ENCODE measurements at places on chromosomes 1 and 21.

DNA sequence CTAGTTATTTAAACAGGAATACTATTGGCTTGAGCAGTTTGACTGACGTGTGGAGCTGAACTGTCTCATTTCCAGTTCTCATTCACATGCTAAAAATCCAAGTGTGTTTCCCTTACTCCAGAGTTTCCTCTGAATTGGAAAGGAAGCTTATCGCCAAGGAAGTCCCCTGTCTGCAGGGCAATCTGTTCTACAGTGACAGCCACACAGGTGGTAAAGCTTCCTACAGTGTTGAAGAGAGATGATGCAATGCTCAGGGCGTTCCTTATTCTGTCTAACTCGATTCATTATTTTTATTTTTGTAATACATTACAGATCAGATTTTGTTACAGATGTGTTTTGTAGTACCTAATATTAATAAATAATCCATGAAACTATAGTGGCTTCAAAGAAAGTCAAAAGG, 41.3 kb downstream of the ADAMTS5 start:
- no peak for DNase-seq

DNA sequence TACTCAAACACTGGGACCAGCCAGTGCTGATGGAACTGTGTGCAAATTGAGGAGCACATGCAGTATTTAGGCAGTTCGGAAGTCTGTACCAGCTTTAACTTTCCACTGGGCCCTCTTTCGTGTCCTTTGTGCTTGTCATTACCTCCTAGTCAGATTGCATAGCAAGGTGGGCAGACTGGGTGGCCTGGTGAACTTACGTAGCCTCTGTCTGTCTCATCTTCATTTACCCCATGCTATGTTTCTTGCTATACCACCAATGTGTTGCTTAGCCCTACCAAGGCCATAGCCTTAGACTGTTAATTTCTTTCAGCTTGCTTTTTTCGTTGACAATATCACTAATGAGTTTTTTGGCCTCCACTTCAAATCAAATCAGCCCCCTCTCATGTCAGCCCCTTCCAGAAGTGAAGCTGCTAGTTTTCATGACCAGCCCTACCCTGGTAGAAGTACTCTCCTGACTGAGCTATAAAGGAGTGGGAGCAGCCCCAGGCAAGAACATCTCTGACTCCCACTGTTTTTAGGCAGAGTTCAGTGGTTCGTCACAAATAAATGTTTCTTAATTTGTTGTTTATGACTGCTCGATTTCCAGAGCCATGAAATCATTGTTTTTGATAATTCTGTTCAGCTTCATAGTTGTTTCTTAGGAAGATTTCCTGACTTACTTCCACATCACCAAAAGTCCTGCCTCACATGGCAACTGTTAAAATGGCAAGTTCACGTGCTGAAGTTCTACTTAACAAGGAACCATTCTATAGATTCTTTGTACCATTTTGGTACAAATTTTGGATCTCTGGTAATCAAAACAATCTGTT, 19.3 kb downstream of the PRKACB start:
- no peak for DNase-seq

DNA sequence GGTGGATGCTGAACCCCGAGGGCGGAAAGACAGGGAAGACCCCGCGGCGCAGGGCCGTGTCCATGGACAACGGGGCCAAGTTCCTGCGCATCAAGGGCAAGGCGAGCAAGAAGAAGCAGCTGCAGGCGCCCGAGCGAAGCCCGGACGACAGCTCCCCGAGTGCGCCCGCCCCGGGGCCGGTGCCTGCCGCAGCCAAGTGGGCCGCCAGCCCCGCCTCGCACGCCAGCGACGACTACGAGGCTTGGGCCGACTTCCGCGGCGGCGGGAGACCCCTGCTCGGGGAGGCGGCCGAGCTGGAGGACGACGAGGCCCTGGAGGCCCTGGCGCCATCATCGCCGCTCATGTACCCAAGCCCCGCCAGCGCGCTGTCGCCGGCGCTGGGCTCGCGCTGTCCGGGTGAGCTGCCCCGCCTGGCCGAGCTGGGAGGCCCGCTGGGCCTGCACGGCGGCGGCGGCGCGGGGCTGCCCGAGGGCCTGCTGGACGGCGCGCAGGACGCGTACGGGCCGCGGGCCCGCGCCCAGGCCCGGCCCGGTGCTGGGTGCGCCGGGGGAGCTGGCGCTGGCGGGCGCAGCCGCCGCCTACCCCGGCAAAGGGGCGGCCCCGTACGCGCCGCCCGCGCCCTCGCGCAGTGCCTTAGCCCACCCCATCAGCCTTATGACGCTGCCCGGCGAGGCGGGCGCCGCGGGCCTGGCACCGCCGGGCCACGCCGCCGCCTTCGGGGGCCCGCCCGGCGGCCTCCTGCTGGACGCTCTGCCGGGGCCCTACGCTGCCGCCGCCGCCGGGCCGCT, 20.7 kb downstream of the FOXO6 start:
- DNase-seq: no peak

DNA sequence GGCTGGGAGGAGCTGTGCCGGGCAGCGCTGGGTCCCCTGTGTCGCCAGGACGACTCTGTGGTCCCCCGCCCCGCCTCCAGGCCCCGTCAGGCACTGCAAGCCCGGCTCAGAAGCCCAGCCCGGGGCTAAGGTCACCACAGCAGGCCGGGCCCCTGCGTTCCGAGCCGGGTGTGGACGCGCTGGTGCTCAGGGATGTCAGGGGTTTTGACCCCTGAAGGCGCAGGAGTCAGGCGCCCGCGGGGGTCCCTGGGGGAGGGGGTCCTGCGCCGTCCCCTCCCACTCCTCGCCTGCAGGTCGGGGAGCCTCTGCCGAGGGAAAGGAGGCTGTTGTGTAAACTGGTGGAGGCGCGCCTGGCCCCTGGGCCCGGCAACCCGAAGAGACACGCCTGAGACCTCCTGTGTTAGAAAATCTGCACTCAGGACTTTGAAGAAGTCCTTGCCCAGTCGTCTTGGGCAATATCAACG, 23.7 kb upstream of the TMEM54 start:
- peak; percentile 83 for DNase-seq

DNA sequence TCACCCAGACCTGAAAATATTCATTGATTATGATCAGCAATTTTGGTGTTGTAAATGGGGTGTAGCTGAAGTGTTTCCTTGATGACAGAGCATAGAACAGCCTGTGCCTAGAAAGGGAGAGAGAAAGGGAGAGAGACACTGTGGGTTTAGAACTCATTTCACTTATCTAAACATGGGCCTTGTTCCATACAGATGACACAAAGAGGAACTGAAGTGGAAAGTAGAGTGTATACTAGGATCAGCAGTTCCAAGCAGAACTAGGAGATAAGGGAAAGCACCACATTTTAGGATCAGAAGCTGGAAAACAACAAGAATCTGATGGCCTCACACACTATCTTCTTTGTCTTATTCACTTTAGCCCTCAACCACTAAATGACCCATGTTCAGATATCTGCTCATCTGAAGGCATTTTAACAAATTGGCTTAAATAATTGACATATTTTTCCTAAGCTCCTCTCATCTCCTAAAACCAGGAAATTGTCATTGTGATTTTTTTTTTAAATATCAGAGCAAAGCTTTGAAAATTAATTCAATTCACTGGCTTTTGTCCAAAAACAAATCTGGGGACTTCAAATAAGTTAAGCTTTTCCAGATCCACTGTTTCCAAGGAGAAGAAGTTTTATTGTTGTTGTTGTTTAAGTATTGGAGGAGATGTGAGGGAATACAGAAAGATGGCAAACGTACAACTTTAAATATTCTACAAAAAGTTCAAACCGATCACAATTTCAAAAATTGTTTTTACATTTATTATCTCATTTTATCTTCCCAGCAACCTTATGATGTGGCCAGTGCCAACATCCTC, 103.8 kb downstream of the LYPLAL1 start:
- no peak for DNase-seq

- peak; percentile 80 for DNase-seq
Measured at GRCh38 chr1:153677718-153678518, 570 bp upstream of the NPR1 start.

DNA sequence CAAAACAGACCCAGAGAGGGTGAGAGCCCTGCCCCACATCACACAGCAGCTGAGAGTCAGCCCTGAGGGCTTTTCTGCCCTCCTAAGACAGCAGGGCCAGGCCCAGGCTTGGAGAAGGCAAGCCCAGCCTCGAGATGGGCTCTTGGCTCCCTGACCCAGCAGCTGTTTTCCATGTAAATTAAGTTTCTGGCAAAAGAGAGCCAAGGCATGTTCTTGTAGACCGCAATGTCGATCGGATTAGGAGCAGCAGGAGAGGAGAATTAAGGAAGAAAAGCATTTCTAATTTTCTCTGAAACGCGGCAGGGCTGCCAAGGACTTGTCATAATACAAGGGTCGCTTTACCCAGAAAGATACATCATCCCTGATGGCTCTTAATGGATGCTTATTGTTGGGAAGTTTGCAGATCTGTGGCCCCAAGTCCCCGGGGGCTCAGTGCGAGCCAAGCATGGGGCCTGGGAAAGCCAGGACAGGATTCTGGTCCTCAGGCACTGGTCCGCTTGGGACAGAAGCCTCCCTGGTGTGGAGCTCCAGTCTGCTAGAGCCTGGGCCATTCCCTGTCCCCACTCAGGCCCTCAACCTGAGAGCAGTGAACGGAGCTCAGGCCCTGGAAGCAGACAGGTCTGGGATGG, 62.8 kb downstream of the DMRTB1 start:
- DNase-seq: no peak

- no peak for DNase-seq
Measured at GRCh38 chr1:61955261-61955660, 213.0 kb downstream of the PATJ start.

DNA sequence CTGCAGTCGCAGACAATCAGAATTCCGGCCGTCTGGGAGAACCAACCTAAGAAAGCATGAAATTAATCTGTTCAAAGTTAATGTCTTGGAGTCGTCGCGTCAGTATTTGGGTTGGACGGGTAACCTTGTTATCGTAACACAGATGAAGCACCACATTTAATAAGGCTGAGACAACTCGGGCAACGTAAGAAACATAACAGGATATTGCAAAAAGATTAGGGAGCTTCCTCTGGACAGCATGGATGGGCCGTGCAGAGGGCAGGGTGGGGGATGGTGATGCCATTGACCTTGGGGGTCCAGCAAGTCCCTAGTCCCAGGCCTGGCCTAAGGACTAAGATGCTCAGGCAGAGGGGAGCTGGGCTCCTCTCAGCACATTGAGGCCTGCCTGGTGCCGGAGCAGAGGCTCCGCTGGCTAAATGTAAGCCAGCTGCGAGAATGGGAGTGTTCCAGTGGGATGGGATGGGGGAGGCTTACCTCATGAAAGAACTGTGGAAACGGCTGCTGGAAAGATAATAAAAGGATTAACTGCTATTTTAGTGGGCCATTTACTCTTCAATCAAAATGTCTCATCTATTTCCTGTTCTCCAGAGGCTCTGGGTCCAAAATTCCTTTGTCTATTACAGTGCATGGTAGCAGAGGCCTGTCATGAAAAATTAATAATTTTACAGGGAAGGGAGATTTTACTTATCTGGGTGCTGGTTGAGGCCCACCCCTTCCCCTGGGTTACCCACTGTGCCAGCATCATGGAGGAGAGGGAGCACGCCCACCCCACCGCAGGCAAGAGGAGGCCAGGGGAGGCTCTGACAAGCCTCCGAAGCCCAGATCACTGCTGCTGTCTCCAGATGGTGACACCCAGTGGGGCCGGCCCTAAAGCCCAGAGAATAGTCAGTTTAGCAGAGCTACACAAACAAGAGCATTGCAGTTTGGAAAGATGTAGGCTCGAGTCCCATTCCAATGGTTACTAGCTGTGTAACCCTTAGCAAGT, 131.6 kb downstream of the DMRTB1 start:
- peak; percentile 22 for DNase-seq

DNA sequence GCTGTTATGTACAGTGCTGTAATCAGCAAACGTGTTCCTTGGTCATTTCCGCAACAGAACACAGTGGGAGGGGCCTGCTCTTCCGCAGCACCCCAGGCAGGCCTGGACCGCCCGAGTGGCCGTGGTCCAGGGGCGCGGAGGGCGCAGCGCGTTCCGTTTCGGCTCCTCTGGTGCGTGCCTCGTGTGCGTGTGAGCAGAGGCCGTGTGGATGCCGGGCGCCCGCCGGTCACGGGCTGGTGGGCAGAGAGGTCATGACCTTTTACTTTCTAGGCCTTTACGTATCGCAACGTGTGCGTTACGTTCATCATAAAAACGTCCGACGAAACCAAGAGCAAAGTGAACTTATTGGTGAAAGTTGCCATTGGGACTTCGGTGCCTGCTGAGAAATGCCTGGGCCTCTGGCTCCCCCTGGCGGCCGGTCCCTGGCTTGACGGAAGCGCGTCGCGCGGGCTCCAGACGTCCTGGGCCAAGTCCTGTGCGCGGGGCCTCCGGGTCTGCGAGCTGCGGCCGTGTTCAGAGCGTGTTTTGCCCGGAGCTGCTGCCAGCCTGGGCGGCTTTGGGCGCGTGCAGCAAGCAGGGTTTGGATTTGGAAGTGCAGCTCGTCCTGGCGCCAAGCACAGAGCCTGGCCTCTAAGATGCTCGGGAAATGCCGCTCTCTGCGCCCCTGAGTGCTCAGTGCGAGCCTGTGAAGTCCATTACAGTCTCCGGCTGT, 34.4 kb downstream of the COL18A1 start:
- DNase-seq: peak; percentile 82

- DNase-seq: no peak
Measured at GRCh38 chr1:196515904-196516303, 92.3 kb downstream of the KCNT2 start.

- no peak for DNase-seq
Measured at GRCh38 chr1:8864713-8865344, 13.7 kb downstream of the ENO1 start.

GRCh38 chr1:192162376-192162775, 4.1 kb downstream of the RGS18 start:
- DNase-seq: no peak

DNA sequence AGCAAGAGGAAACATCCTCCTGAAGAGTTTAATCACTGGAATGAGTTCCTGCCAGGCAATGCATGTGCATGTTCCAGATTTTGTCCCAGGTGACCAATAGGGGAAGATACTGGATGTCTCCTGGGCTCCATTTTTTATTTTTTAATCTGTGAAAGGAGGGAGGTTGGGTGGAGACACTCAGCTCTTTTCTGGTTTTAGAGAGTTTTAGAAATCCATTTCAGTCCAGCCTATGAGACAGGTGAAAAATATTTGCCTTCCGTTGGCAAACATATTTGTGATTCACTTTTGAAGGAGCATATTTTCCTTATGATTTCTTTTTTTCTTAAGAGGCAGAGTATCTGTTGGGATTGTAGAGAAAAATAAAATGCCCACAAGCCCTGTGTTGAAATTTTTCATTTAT, 70.7 kb downstream of the ABCA4 start:
- DNase-seq: no peak

- no peak for DNase-seq
Measured at GRCh38 chr1:42140191-42140590, 13.0 kb upstream of the GUCA2B start.

- peak; percentile 50 for DNase-seq
Measured at GRCh38 chr21:44415073-44416025, 40.0 kb upstream of the LRRC3 start.

DNA sequence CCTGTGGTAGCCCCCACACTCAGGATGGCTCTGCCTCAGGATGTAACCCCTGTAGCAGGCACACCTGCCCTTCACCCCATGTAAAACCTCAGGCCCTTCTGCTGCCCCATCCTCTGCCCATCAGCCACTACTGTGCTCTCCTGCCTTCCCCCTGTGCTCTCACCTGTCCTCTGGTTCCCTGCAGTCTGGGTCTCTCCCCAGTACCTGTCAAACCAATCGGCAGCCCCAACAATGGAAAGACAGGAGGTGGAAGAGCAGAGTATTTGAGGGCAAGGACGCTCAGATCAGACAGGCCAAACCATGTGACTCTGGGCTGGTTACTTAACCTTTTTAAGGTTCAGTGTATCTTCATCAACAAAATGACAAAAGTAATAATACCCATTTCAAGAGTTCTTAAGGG, 30.9 kb downstream of the SMIM12 start:
- DNase-seq: no peak
